ENCODE measurements at places on chromosomes 3 and 15. TPM values are rescaled to one million over a fixed set of nuclear protein-coding genes. Genes with fewer than 3 reads are reported as not detected.

CCDC54 gene
- total RNA-seq, result not detected

ECT2 gene
- total RNA-seq, result 22.6 TPM

TGM5 gene
- 0.10 TPM for total RNA-seq

VILL gene
- total RNA-seq, result 12.3 TPM

CCR3 gene
- total RNA-seq, result not detected

TM4SF18 gene
- 17.1 TPM for total RNA-seq

FBXO40 gene
- 0.10 TPM for total RNA-seq

Measured in spinal cord (tissue), 10 donors.